ENCODE measurements at places on chromosomes 5 and 9.
A peak's percentile ranks its signal among the peaks of the same experiment; 100 is the strongest.

- DNase-seq = peak; percentile 58
Observed at GRCh38 chr9:37575921-37576721, at the start of gene FBXO10. TSS of gene FBXO10 (minus strand) at chr9:37576380. CDS start at chr9:37541768, 34,612 bp downstream.

- DNase-seq = no peak
Observed at GRCh38 chr5:31846934-31847333, 208.0 kb downstream of the PDZD2 start.

DNA sequence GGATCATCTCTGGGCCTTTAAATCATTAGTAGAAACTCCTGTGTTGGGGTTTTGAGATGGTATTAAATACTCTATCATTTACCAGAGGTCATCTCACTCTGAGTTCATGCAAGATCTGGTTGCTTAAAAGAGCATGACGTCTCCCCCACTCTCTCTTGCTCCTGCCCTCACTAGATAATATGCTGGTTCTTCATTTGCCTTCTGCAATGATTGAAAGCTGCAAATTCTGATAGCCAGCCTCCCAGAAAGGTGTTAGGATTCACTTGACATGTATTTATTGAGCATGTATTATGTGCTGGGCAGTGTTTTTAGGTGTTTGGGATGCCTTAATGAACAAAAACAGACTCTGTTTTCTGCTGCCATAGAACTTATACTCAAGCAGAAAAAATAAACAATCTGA is 41.2 kb downstream of the EGFLAM start:
- no peak for DNase-seq

DNA sequence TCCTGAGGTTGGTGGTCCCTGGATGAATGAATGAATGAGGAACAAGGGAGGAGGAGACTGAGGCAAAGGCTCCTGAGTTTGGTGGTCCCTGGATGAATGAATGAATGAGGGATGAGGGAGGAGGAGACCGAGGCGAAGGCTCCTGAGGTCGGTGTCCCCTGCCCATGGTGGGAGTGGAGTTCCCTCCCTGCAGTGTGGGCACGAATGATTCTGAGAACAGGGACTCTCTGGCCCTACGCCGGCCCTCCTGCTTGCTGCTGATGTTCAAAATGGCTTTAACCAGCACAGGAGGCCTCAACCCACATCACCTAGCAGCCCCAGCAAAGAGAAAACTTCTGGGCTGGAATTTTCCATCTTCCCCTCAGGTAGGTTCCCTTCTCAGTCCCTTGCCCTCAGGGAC is 377.8 kb downstream of the IRX2 start:
- no peak for DNase-seq

- DNase-seq = no peak
Observed at GRCh38 chr9:23702311-23702922, 123.6 kb downstream of the ELAVL2 start.

DNA sequence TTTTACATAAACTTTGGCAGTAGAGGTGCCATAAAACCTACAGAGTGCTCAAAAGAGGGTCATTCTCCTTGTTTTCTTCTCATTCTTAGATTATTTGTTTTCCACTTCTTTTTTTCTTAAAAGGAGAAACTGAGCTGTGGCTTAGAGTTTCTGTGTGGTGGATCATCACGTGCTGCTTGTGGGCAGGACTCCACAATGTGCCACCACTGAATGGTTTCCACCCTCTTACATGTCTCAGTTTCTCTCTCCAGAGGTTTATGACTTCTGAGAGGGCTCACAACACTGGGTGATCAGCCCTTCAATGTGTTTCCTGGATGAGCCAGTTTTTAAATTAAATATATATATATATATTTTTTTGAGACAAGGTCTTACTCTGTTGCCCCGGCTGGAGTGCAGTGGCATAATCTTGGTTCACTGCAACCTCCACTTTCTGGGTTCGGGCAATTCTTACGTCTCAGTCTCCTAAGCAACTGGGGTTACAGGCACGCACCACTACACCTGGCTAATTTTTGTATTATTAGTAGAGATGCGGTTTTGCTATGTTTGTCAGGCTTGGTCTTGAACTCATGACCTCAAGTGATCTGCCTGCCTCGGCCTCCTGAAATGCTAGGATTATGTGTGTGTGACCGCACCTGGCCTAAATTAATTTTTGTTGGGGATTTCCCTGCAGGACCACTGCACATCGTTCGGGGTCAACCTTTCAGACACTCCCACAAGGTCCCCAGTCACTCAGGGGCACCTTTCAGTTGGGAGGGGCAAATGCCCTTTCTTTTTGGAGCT is 3.1 kb upstream of the UNC13B start:
- no peak for DNase-seq

GRCh38 chr5:82439750-82440445 is 161.7 kb upstream of the RPS23 start:
- DNase-seq = no peak

- no peak for DNase-seq
Observed at GRCh38 chr9:121589986-121590385, 61.4 kb upstream of the DAB2IP start.

GRCh38 chr9:629146-629545 is 212.4 kb upstream of the DMRT1 start:
- no peak for DNase-seq

DNA sequence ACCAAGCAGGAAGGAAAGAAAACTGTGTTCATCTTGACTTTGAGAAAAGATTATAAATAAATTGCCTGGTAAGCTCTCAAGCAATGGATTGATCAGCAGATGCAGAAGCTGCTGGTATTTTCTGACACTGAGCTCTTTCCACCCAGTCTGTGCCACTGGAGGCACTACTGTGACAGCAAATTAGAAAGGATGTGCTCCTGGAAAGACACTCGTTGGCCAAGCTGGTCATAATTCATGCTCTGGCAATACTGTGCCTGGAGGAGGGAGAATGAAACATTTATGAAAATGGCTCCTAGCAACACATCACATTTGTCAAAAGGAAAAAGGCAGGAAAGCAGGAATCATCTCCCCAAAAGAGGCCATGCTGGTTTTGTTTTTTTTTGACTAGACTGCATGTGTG is 84.2 kb downstream of the CAVIN4 start:
- DNase-seq = no peak

DNA sequence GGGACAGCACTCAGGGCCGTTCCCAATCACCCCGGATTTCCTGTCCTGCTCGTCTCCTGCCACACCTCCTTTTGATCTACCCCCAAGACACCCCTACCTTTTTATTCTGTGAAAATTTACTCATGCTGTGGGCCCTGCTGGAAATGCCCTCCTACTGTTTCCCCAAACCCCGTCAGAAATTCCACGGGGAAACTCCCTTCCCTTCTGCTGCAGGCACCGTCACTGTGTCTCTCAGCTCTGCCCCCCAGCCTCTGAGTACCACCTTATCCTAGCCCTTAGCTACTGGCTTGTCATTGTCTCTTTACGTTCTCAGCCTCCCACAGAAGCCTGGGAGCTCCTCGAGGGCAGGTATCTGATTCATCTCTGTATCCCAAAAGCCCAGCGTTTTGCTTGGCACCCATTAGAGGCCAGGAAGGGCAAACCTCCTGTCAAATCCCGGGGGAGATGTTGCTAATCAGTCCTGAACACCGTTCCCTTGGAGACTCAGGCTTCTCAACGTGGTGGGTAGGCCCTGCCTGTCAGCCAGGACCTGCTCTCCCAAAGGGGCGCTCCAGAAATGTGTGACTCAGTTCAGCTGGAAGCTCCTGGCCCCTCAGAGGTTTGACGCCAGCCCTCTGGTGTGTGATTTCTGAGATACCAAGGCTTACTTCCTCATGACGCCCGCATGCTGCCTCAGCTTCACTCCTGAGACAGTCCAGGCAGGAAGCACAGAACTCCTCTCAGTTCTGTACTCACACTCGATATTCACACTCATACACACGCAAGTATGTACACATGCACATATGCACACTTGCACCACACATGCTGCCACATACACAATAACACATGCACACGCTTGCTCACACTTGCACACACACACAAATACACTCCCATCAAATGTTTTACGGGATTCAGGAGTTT is 50.7 kb upstream of the GRHPR start:
- peak; percentile 36 for DNase-seq

- no peak for DNase-seq
Observed at GRCh38 chr5:159695741-159696294, 220.5 kb upstream of the ADRA1B start.

DNA sequence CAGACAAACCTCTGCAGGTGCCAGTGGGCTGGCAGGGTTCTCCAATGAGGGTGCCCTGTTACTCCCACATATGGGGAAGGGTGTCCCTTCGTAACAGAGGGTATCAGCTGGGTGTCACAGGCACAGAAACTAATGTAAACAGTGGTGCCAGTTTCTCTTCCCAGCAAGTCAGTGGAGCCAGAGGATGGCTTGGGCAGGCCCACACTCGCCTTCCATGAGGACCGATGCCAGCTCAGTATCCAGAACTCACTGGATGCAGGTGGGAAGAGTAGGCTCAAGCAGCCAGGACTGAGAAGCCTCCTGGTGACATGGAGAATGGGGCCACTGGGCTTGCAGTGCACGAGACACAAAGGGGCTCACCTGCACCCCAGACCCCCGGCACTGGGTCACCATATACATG is 30.4 kb downstream of the FSTL4 start:
- no peak for DNase-seq

- peak; percentile 80 for DNase-seq
Observed at GRCh38 chr5:159341906-159342310, 11.6 kb upstream of the IL12B start.

- no peak for DNase-seq
Observed at GRCh38 chr5:3092664-3093063, 341.2 kb upstream of the IRX2 start.

GRCh38 chr5:159430361-159431012 is 100.2 kb upstream of the IL12B start:
- peak; percentile 17 for DNase-seq

DNA sequence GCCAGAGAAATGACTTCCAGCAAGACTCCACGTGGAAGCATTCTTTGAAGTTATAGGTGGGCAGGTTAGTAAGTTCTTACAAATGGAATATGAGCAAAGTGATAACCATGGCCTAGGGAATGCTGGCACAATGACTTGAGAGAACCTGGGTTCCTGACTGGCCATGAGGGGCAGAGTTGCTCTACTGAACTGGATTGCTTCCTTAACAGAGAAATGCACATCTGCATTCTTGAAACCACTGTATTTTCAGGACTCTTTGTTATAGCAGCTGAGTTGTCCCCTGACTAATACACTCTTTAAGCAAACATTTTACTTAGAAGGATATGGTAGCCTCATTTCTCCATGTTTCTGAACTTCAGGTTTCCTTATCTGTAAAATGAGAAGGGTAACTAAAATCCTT is 108.3 kb upstream of the GNA14 start:
- DNase-seq = no peak

DNA sequence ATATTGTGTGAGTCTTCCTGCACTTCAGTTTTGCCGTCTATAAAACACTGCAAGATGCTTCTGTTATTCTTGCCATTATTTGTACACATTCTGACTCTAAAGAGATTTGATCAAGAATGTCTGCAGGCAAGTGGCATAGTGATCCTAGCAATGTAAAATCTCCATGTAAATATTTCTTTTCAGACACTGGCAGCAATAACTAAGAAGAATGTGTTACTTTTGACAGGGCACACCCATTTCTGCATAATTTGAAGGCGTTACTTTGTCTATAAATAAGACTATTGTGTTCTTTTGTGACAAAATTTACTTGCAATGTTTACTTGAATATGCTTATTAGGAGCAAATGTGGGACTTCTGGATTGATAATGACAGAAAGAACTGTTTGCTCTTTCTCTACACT is 20.1 kb downstream of the RANBP3L start:
- DNase-seq = no peak

DNA sequence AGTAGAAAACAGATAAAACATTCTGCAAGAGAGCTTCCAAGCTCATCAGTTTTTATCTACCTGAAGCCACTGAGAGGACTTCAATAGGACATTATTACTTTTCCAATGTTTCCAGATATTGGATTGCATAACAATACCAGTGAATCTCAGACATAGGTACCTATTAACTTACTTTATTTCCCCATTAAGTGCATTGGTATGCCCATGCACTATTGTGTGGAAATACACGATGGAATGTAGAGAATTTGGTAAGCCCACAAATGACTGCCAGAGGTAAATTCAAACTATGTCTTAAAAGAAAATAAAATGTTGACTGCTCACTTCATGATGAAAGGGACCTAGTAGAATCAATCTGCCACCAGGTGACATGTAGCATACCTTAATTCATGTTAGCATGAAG is 48.1 kb upstream of the PRR16 start:
- peak; percentile 18 for DNase-seq

- no peak for DNase-seq
Observed at GRCh38 chr5:116428966-116429365, 145.7 kb downstream of the SEMA6A start.

GRCh38 chr5:163360656-163361055 is 76.7 kb upstream of the CCNG1 start:
- no peak for DNase-seq

DNA sequence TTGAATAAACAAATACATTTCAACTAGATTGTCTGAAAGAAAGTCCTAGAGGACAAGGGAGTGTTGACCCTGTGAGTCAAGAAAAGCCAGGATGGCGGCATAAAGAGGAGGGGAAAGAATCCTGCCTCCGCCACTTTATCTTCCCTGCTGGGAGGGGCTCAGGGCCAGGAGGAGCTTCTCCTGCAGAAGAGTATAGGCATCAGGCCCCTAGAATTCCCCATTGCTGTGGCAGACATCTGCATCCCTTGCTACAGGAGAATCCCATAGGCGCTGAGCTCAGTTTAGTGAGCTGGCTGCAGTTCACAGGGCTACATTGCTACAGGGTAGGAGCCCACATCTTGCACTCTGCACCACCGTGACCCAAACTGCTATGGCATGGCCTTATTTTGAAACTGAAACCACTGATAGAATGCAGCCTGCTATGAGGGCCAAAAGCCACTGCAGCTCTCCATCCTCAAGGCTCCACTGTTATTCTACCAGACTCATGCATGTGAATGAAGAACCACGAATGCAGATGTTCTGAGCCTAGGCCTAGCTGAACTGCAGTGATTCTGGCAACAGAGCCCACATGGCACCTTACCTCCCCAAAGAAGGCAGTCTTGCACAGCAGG is 941.4 kb upstream of the CTNND2 start:
- DNase-seq = no peak

- DNase-seq = no peak
Observed at GRCh38 chr9:129813661-129814060, 10.3 kb downstream of the TOR1A start.

DNA sequence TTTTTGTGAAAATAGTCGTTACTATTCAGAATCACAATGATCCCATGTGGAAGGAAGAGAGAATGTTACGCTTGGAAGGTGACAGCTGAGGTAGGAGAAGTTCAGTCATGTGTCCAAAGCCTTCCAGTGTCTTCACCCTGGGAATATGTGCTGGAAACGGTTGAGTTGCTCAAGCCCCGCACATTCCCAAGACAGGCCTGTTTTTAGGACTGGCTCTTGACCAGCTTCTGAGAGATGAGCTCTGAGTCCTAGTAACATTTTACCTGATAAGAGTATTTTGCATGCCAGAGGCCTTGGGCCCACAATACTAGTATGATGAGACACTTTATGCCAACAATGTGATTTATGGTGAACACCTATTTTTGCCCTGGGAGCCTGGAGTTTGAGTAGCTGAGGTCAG is 101.7 kb downstream of the LMNB1 start:
- DNase-seq = no peak

GRCh38 chr9:77152289-77152688 is 25.0 kb upstream of the VPS13A start:
- no peak for DNase-seq

- DNase-seq = no peak
Observed at GRCh38 chr9:89048616-89049015, 57.3 kb downstream of the S1PR3 start.

GRCh38 chr9:110140276-110140675 is 67.7 kb downstream of the C9orf152 start:
- DNase-seq = no peak

GRCh38 chr9:92228628-92229027 is 64.9 kb downstream of the IARS1 start:
- DNase-seq = no peak

GRCh38 chr5:126269511-126269910 is 153.7 kb upstream of the GRAMD2B start:
- no peak for DNase-seq

Measured in AG10803 (cell line).